ENCODE measurements at places on chromosomes 7 and 10.

GRCh38 chr10:19778996-19779395 lies 37.2 kb upstream of the PLXDC2 start:
- DNase-seq: no peak

DNA sequence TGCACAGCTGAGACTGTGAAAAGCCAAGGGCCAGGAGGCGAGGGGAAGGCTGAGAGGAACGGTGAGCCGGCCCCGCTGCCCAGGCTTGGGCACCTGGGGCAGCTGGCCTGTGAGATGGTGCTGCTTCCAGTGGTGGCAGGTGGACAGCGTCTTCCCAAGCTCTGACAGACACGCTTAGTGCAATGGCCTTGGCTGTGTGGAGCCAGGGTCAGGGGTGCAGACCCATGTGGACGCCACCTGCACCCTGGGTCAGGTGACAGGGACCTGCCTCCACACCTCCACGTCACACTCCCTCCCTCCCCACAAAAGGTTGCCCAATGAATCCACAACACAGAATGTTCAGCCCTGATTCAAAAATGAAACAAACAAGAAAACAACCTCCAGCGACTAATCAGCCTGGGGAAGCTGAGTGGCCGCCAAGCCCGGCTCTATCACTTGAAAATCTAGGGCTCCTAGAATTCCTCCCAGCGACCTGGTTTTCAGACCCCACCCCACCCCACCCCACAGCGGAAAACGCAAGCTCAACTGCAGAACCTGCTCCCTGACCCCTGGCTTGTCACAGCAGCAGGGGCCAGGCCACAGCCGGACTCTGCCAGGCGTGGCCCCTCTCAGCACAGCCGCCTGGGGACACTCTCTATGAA lies 54.3 kb downstream of the PRKAG2 start:
- no peak for DNase-seq

- DNase-seq: no peak
These were observed 153.1 kb downstream of the ZNF365 start for GRCh38 chr10:62527019-62527827.

- DNase-seq: peak; percentile 15
These were observed 898.2 kb downstream of the CCSER2 start for GRCh38 chr10:85226596-85226995.

DNA sequence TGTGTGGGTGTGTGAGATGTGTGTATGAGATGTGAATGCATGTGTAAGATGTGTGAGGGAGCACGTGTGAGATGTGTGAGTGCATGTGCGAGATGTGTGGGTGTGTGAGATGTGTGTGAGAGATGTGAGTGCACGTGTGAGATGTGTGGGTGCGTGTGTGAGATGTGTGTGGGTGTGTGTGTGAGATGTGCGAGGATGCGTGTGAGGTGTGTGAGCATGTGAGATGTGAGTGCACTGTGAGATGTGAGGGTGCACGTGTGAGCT lies 31.0 kb downstream of the PPIF start:
- DNase-seq: no peak

DNA sequence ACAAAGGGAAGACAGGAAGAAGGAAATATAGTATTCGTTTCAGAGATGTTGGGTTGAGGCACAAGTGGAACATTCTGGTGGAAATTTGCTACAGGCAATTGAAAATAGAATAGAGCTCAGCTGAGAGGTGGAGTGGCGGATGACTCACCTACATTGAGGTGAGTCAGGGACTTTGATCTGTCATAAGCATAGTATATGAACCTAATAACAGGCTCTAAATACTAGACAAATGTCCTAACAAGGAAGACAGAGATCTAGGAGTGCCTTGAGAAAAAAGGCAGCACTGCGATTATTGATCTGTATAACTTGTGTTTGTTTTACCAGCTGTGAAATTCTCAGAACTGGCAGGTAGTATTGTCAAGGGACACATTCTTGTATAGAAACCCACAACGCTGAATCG lies 907 bp upstream of the IFRD1 start:
- peak; percentile 62 for DNase-seq

- DNase-seq: no peak
These were observed 43.1 kb downstream of the TFEC start for GRCh38 chr7:115987486-115987885.

DNA sequence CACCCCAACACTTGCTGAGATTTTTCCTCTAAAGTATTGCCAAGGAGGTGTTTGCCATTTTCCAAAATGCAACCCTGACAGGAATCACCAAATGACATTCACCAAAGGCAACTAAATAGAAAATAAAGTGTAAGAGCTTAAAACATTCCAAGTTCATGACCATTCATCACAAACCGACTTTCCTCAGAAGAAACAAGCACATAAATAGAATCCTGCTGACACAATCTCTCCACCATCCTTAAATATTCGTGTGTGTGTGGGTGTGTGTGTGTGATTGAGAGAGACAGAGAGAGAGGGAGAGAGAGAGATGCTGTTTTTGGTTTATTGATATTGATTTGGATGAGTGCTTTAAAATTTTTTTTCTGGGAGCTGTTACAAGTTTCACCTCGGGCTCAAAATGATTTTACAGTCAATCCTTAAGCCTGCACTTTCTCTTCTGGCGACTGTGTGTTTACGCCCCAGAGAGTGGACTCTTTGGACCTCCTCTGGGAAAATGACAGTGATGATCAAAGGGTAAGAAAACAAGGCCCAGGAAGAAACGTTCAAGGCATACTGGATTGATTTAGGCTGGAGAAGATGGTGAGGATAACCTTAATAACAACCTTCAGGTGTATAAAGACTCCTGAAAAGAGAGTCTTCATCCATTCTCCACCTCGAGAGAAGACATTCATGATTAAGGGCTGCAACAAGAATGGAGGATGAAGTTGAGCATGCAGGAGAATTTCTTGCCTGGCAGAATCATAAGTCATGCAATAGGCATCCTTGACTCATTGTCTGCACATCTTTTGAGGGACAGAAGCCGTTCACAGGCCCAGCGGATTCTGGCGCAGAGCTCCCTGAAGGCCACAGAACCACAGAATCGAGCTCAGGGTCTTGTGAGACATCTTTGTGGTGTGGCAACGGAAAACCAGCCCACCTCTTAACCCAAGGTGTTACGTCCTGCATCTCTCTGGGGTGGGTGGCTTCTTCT lies 104.4 kb upstream of the FGFR2 start:
- no peak for DNase-seq

DNA sequence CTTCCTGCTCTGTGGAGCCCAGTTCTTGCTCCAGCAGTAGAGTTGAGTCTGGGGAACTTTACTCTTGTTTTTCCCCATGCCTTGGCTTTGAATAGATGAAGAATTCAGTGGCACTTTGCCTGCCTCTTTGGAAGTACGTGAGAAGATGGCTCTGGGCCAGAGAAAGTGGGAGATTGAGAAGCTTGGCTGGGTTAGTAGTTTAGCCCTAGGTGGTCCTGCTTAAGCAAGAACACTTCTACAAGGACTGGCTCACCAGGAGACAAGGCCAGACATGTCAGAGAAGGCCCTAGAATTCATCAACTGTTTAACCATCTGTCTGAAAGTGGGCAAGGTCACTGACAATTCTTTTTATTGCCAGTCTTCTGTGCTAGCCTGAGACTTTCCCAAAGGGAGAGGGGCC lies 410.3 kb downstream of the TYW1 start:
- DNase-seq: peak; percentile 64

- DNase-seq: no peak
These were observed 19.3 kb upstream of the PRKAR1B start for GRCh38 chr7:746155-747061.

DNA sequence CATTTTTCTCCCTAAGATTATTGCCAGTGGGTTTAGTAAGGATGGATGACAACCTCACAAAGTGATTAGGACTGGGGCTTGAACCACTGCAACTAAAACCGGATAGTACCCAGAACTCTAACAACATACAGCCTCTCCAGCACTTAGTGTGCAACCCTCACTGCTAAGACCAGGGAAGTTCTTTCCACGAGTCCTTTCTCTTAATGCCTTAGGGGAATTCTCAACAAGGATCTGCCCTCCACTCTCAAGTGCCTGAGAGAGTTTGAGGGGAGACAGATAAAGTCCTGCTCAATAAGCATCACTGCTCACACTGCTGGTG lies 104.6 kb downstream of the NRP1 start:
- no peak for DNase-seq

DNA sequence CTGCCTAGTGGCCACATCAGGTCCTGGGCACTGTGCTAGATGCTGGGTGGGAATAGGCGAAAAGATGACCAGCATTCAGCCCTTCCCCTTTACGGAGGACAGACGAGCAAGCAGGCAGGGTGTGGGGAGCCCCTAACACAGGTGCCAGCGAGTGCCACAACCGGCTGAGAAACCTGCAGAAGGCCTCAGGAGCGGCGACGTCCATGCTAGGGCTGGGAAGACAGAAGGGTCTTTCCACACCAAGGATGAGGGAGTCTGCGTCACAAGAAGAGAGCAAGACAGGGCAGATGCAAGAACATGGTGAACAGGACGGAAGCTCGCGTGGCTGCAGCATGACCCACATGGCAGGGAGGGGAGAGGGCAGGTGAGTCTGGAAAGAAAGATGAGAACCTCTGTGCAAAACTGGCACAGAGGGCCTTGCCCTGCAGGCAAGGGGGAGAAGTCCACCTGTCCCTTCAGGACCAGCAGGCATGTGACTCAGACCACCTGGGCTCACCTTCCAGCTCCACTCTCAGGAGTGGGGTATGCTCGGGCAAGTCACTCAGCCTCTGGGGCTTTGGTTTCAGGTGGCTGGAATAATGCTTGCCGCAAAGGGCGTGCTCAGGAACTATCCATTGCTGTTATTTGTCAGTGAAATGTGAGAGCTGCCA lies 36.6 kb downstream of the KCNH2 start:
- no peak for DNase-seq

DNA sequence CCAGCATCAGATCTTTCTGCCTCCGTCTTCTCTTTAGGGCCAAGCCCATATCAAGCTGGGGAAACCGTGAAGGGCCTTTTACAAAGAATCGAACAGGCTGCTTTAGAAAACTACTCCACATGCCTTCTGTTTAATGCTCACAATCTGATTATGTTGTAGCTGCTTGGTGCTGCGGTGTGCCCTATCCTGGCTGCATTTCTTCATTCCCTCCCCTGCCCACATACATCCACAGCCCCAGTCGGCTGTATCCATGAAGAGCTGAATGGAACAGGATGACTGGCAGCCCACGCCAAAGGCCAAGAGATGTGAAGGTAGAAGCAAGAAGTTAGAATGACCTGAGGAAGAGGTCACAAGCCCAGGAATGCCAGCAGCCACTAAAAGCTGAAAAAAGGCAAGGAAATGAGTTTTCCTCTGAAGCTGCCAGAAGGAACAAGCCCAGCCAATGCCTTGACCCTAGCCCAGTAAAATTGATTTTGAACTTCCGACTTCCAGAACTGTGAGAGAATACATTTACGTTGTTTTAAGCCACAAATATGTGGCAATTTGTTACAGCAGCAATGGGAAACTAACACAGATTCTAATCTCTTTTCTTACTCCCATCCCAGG lies 22.2 kb downstream of the TAS2R41 start:
- DNase-seq: no peak

DNA sequence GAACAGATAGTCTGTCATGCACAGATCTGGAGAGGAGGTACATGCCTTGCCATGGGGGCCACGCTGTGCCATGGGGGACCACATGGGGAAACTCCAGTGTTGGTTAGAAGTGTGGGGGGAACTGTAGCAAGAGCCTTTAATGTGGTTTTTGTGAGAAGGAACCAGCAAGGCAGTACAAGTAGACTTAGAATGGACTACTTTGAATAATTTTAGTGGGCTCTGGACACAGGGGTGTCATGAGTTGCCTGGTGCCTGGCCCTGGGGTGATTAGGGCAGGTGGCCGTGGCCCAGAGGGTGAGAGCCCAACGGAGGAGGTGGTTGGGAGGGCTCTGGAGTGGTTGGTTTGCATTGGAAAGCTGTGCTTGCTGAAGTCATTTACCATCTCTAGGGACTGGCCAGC lies 77.2 kb downstream of the CXCL12 start:
- no peak for DNase-seq

DNA sequence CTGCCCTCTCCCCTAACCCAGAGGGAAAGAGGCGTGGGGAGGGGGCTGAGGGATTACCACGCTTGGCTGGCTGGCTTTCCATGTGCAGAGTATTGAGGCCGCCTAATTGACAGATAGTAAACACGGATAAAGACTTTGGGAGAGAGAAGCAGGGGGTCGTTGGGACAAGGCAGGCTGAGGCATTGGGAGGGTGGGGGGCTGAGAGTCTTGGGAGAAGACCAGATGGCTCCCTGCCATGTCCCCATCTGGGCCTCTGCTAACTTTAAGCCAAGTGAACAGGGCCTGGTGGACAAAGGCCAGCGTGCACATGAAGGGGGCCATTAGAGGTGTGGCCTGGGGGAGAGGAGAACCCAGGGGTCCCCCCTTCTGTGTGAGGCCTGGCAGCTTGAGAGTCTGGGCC lies 55.4 kb upstream of the MXI1 start:
- DNase-seq: peak; percentile 53

DNA sequence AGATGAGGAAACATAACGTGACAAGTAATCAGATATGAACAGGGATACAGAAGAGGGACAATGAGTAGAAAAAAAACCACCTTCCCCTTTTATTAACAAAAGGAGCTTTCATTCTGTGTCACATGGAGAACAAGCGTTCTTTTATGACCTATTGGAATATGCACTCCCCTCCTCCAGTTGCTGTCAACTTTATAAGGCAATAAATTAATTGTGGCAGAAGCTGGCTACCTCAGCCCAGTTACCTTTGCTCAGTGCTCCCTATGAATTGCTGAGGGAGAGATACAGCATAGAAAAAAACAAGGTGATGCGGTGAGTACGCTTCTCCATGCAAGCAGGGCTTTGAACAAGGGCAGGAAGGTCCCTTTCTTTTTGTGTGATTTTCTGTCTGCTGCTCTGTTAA lies at the start of gene MGAM2:
Gene MGAM2, plus strand, starts transcription at position 220 of the 400 bp plus-strand sequence. CDS start 5,156 bp downstream, outside the sequence.
- DNase-seq: peak; percentile 80
